BJ (cell line): ENCODE measurements at places on chromosomes 5 and 9. TPM values are rescaled to one million over a fixed set of nuclear protein-coding genes. Genes with fewer than 3 reads are reported as not detected.
A peak's percentile ranks its signal among the peaks of the same experiment; 100 is the strongest.

DNA sequence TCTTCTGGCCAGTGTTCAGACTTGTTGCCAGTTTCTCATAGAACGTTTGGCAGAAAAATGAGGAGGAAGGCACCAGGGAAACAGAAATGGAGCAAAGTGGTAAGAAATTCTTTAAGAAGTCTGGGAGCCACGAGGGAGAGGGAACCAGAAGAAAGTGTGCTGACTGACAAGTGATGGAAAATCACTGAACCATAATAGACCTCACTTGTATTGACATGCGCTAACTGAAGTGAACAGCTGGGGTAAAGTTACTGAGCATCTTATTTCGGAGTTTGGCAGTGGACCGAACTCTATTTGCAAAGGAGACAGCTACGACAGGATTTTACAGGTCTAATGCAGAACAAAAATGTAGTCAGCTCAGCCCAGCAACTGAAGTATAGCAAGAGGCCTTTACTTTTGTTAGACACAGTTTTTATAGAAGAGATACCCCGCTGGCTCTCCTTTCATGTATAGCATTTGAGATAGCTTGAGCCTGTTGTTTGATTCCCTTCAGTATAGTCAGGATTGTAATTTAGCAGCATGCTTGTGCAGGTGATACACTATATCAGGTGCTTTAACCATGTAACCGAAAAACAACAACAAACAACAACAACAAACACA is 53.6 kb downstream of the HMHB1 start:
- no peak for DNase-seq

DNA sequence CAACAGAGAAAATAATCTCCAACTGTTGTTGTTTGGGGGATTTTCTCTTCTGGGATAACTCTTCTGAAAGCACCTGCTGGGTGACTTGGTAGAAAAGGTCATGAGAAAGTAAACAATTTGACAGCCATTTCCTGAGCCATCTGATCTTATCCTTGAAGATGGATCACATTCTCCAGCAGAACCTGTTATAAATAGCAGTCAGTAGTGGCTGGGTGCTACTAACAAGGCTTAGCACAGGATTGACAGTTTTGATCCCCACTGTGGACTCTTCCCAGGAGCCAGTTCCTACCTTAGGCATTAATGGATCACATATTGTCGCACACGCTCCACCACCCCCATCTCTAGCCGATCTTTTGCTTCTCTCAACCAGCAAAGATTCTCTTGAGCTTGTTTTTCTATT is 220.2 kb downstream of the PLK2 start:
- DNase-seq: no peak

GRCh38 chr5:17018871-17019270 is 82.8 kb upstream of the MYO10 start:
- no peak for DNase-seq

DNA sequence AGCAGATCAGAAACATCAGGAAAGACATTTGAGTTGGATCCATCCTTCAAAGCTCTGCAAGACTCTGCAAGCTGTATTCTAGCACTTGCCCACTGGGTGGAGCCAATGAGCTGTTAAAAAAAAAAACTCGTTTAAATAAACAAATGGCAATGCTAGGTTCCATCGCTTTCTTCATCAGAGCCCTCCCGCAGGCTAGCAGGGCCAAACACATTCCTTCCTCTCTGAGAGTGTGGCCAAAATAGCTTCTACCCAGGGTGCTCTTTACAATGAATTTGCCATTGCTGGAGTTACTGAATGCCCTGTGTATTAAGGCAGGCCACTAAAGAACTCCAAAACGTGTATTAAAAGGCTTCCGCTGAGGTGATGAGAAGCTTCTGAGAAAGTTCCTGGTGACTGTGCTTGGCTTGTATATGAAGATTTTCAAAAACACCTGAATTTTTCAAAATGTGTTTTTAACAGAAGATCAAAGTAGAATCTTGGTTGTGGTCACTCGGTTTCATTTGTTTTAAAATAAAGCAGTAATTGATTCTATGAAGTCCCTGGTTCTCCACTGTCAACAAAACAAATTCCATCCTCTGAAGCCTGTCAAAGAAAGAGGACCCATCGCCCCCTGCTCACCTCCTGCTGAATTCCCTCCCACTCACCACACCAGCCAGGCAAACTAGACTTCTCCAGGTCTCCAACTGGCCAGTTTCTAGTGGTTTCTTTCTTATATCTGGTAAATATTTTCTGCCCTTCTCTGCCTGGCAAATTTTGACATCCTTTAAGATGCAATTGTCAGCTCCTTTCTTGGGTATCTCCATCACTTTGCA is 36.5 kb upstream of the EQTN start:
- DNase-seq: peak; percentile 21

QRFP gene
- not detected in 2 replicates for polyA plus RNA-seq

AHRR gene
- 25.2 and 36.4 TPM in 2 replicates for polyA plus RNA-seq

- DNase-seq: no peak
Measured at GRCh38 chr5:5499442-5499841, 77.0 kb downstream of the ICE1 start.

TRAF1 gene
- polyA plus RNA-seq: 2.2 and 3.3 TPM in 2 replicates

PTTG1 gene
- polyA plus RNA-seq: 59.3 and 109 TPM in 2 replicates

DNA sequence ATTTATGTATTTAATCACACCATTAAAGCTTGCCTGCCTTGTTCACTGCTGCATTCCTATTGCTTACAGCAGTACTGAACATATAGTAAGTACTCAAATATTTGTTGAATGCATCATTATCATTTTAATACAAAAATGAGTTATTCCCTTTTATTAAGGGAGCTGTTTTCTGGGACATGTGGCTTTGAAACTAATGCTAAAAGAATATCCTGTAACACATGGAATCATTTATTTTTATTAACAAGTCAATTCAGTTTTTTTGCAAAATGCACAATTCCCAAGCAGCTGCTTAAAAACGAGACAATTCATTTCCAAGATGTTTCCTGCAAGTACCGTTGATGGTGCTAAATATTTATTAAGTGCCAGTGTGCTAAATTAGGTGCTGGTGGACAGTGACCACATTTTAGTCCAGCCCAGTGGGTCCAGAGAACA is 148.3 kb upstream of the NR3C1 start:
- peak; percentile 51 for DNase-seq

- no peak for DNase-seq
Measured at GRCh38 chr9:30524311-30524710, 1860.1 kb upstream of the ACO1 start.

CRHBP gene
- polyA plus RNA-seq: 0.05 TPM in 1 of 2 replicates, not detected in the other

KLHL3 gene
- 1.1 and 1.3 TPM in 2 replicates for polyA plus RNA-seq

- DNase-seq: no peak
Measured at GRCh38 chr9:123011878-123012528, 21.5 kb upstream of the GPR21 start.

DNA sequence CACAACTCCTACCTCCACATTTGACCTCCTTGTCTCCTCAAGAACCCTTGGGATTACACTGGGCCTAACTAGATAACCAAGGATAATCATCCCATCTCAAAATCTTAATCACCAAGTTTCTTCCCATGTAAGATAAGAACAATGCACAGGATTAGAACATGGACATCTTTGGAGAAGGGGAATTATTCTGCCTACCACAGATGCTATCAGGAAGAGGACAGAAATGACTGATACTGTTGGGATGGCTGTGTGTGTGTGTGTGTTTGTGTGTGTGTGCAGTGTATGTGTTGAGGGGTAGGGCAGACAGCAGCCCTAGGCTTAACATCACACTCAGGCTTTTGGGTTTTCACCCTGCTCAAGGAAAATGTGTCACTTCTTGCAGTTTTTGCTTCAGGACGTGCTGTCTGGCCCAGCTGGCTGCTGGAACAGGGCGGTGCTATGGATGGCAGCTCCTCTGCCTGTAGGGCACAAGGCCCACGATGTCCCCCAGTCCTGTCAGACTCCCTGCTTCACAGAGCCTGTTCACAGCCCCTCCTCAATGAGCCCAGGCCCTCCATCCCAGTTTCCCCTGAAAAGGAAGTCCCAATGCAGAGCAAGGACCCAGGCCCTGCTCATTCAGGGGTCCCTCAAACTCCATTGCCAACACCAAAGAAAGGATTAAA is 7.7 kb downstream of the CA9 start:
- no peak for DNase-seq

TOR2A gene
- polyA plus RNA-seq: 4.8 and 8.0 TPM in 2 replicates

SGCD gene
- polyA plus RNA-seq: 17.0 and 26.7 TPM in 2 replicates

- DNase-seq: no peak
Measured at GRCh38 chr9:76572151-76572550, 113.2 kb downstream of the GCNT1 start.

DNA sequence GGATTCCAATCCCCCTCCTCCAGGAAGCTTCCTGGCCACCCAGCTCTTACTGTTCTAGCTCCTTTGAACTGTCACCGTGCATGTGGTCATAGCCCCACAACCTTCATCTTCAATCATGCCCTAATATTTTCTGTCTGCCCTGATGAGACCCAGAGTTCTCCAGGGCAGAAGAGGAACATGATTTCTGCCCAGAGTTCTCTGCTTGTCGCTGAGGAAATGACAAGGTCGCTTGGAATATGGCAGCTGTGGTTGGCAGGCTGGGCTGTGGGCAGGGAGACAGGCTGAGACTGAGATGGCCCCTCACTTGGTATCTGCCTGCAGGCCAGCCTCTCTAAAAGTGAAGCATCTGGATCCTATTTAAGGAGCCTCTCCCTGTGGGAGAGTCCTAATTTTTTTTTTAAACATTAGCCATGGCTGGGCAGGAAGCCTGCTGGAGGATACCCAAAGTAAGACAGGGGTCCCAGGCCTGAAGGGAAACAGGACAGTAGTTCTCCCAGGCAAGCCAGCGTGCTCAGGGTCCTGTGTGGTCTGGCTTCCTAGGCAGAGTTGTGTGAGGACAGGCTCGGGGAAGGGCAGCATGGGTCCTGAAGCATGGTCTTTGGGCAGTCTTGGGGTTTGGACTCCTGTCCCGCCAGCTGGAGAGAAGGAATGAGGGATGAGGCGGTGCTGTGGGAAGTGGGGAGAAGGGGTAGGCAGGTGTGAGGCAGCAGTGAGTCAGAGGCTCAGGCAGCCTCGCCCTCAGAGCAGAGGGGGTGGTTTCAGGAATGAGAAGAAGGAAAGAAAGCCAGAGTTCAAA is 242.1 kb downstream of the FSTL4 start:
- DNase-seq: no peak

SLC28A3 gene
- 0.27 and 0.42 TPM in 2 replicates for polyA plus RNA-seq

DNA sequence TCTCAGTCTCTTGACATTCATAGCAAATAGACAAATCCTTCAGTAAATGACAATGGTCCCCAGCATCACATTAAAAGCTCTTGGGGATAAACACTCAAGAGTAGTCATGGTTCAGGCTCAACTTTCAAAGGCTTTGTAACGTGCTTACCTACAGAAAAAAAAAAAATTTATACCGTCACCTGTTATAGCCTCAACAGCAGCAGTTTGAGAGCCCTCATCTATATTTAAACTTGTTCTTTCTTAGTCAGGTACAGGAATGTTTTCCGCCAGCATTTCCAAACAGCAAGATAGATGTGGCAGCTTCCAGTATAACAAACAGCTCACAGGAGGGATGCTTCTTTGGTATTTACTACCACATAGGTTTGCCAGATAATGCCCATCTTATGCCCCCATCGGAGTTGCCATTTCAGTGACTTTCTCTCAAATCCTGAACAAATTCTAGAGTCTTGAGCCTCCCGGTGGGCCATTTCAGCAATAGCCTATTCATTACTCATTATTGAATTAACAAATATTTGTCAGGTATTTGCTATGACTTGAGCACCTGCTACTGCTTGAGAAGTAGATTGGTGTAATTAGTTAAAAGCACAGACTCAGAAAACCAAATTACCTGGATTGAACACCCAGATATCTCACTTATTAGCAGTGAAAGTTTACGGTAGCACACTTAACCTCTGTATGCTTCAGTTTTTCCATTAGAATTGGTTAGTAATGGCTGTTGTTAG is 470.0 kb downstream of the EBF1 start:
- DNase-seq: no peak

GRCh38 chr9:135087489-135087792 is at the start of gene OLFM1:
Gene OLFM1, plus strand, starts transcription at chr9:135087668. Its CDS starts 322 bp downstream, at chr9:135087990.
- DNase-seq: no peak
